Iris pigment epithelial cell (primary cell): ENCODE measurements at places on chromosomes 13 and 19.
A peak's percentile ranks its signal among the peaks of the same experiment; 100 is the strongest.

GRCh38 chr19:18710186-18710585 is 26.7 kb downstream of the CRTC1 start:
- no peak for DNase-seq

- no peak for DNase-seq
Measured at GRCh38 chr13:47480951-47481350, 520.1 kb downstream of the SUCLA2 start.

DNA sequence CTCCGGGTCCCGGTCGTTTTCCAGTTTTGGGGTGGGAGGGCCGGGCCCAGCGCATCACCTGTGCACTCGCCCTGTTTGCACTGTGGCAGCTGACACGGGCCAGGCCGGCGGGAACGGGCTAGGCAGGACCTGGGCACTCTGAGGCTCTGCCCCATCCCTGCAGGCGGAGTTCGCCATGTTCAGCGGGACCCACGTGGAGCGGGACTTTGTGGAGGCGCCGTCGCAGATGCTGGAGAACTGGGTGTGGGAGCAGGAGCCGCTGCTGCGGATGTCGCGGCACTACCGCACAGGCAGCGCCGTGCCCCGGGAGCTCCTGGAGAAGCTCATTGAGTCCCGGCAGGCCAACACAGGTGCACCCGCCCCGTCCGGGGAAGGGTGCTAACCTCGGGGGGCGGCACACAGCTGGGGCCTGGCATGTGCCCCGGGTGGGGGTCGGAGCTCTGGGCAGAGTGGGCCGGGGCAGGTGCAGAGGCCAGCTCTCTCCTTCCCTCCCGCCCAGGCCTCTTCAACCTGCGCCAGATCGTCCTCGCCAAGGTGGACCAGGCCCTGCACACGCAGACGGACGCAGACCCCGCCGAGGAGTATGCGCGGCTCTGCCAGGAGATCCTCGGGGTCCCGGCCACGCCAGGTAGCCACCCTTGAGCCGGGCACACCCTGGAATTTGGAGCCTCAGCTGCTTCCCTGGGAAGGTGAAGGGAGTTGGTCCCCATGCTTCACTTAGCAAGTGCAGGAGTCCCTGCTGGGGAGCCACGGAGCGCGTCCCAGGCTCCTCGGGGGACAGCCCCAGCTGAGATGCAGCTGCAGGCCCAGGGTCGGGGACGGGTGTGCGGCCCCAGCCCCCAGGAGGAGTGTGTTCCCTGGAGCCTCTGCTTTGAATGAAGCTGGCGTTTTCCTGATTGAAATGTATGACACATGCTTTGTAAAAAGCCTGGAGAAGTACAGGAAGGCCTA is 9.3 kb upstream of the ZNF554 start:
- no peak for DNase-seq

- DNase-seq = no peak
Measured at GRCh38 chr13:20258208-20258962, 26.3 kb upstream of the GJB6 start.

- DNase-seq = no peak
Measured at GRCh38 chr19:41189425-41190065, 3.5 kb upstream of the CYP2S1 start.

GRCh38 chr13:104625201-104625600 is 1559.0 kb upstream of the SLC10A2 start:
- no peak for DNase-seq

DNA sequence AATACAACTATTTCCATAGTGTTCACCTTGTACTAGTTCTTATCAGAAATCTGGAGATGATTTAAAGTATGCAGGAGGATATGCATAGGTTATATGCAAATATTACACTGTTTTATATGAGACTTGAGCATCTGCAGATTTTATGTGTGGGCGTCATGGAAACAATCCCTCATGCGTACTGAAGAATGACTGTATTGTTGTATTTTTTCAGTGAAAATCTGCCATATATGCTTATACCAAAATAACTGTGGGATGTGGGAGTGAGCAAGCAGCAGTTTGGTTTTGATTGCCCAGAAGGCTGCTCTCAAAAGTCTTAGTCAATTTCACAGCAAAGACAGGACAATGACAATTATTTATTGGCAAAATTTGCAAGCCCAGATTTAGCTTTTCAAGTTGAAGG is 238.8 kb upstream of the PCDH20 start:
- DNase-seq = no peak

DNA sequence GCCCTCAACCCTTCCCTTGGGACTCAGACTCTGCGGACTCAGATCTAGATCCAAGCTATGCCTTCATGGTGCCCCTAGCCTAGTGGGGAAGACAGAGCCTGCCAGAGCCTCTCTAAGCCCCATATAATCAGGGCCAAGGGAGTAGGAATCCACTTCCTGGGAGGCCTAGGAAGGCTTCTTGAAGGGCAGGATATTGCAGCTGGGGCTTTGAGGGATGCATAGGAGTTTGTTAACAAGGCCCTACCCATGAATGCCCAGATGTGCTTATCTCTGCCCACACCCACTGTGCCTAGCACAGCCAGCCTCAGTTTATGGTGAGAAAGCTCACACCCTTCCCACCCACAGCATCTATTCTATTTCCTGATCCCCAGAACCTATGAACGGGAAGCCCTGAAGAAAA is 11.3 kb downstream of the APBA3 start:
- no peak for DNase-seq

GRCh38 chr13:80133631-80134261 is 207.2 kb downstream of the SPRY2 start:
- DNase-seq = no peak

DNA sequence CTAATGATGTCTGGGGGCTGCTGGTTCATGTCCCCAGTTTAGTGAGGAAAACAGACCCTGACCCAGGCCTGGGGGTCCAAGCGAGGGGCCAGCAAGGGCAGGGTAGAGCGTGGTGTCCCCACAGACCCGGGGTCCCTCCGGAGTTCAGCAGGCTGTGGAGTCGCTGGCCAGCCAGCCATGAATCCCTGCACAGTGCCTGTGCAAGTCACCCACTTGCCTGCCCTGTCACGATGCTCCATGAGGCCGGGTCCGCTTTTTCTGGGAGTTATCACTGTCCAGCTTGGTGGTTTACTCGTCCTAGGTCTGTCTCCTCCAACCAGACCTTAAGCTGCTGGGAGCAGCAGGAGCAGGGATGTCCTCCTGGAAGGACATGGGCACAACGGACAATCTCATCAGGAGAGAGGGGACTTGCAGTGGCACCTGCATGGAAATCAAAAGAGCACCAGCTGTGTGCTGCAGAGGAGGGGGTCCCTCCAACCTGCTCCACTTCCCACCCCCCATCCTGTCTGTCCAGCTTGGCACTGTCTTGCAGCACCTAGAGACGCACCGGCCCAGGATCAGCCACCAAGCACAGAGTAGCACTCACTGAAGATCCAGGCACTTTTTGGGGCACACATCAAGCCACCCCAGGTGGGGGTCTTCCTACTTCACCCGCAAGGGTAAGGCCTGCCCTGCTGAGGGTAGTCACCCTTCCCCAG is 121.8 kb downstream of the URI1 start:
- no peak for DNase-seq

GRCh38 chr19:29836409-29836825 is 24.6 kb downstream of the CCNE1 start:
- DNase-seq = no peak

DNA sequence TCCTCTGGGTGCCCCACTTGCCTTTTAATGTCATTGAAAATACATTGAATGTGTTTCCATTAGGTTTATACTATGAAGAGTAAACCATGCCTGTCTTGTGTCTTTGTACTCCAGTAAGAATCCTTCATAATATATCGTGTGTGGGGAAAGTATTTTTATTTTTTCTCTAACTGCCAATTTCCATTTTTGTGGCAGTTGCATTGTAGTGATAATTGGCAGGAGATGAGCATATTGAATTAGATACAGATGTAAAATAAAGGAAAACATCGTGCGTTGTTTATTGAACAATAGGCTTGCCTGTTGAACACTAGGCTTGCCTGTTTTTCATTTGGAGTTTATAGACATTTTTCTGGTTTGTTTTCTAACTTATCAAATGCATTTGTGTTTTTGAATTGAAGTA is 218.8 kb downstream of the NBEA start:
- no peak for DNase-seq

DNA sequence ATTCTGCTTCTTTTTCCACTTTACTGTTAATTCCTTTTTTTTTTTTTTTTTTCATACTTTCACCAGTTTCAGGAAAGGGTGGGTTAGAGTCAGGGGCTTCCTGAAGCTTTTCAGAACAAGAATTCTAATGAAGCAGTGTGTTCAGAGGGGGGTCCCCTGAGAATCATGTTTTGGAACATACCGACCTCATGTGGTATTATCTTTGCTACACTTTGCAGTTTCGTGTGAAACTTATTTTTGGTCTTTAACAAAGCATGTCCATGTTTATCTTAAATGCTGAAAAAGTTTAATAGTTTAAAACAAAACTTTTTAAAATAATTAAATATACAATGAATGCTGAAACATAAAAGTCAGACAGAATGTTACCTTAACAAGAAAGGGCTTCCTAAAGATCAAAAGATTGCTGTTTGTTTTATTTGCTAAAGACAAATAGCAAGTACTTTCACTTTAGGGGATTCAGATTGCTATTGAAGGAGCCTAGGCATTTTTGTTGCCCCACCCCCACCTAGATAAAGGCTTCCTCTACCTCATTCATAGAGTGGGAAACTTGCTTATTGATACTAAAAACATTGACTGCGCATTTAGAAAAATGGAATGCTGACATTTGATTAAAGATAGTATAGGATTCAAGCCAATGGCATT is 21.1 kb upstream of the POMP start:
- DNase-seq = no peak

- DNase-seq = no peak
Measured at GRCh38 chr19:23867895-23868294, 46.8 kb upstream of the ZNF726 start.

GRCh38 chr13:45016792-45017425 is 27.6 kb downstream of the GPALPP1 start:
- no peak for DNase-seq

DNA sequence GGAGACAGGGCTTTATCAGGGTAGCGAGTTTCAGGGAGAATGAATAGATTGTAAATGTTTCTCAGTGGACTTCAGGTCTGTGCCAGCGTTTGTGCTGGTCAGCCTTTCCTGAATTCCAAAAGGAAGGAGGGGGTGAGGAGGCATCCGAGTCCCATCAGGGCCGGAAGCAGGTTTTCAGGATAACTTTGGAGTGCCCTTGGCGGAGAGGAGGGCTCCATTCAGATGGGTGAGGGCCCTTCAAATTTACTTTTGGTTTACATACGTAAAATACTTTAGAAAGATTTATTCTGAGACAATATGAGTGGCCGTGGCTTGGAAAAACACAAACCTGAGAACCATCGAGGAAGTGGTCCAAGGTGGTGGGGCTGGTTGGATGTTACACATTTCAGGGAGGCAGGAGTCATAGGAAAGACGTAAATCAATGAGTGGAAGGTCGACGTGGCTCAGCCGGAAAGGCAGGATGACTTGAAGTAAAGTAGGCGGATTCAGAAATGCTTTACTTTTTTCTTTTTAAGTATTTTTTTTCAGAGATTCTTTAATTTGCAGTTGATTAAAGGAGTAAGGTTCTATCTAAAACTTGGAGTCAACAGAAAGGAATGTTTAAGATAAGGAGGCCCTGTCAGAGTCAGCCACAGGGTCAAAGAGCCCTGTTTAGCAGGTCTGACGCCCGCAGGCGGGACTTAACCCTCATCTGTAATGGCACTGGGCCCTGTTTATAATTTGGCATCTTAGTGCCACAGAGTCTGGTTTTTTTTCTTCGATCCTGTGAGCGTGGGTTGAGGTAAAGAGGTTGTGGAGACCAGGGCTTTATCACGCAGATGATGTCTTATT is 32.8 kb downstream of the ATP11A start:
- DNase-seq = peak; percentile 88

DNA sequence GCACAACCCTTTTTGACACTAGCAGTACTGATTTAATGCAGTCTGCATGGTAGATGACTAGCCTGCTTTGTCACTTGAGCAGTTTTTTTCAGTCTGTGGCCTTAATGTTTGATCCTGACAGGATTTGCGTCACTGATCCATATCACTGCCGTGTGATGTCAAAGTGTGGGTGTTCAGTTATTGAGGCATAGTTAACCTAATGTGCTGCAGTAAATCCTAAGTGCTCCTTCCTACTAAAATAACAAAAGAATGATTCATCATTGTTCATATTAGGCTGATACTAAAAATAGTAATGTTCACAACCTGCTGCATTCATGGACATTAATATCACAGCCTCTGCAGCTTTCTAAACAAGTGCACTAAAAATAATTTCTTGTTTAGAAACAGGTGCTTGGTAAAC is 121.9 kb upstream of the MLNR start:
- peak; percentile 95 for DNase-seq

DNA sequence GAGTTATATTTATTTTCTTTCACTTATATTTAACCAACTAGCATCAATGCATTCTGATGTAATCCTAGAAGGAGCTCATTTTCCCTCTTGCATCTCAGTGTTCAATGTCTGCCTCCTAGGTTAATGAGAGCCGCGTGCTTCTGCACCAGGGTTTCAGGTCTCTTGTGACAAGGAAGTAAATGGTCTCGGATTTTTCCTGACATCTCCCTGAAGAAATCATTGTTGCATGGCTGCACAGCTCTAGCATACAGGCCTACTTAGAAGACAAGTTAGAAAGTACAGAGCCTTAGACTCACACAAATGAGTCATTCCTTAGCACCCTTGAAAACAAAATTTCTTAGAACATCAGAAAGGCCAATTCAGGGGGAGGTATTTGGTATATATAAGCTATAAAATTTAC is 57.2 kb upstream of the KLF12 start:
- peak; percentile 23 for DNase-seq

DNA sequence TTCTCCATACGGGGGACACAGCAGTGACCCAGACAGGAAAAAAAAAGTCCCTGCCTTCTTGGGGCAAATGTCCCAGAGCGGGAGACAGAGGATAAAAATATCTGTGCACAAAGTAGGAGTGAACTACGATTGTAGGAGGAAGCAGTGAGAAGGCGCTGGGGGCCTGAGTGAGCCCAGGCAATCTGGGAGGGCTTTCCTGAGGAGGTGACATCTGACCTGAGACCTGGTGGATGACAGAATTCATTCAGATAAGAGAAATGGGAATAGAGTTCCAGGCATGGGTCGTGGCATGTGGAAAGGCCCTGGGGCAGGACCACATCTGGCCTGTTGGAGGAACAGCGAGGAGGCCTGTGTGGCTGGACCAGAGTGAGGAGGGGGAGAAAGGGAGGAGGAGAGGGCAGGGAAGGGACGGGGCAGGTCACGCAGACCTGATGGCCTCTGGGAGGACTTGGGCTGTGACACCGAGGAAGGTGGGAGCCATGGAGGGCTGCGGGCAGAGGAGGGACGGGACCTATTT is 50.2 kb upstream of the NFIC start:
- no peak for DNase-seq

DNA sequence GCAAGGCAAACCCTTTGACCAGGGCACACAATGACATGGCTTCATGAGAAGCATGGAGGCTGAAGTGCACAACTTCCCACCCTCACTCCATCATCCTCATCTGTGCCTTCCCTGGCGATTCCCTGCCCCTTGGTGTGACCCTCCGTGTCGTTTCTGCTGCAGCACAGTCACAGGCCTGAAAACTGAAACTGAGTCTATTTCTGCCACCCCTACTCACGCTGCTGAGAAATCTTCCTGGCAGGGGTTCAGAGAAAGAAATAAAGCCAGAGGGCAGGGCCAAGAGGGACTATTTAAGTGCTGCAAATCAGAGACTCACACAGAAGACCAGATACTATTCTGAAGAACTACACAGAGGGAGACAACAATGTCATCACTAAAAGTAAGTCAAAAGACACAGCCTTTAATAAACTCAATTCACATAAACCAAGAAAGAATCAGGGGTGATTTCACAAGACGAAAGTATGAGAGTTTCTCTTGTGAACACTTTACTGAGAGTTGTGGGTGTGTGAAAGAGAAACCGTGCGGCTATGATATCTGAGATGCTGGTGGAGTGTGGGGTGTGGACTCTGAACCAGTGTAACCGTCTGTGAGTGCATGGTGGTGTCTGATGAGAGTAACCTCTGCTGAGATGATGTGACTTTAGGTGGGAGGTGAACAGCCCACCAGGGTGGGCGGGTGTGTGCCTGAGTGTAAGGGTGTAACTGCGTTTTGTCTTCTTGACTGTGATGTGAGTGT is 23.5 kb downstream of the LGALS16 start:
- no peak for DNase-seq
